ENCODE measurements at places on chromosomes 13 and 19. TPM values are rescaled to one million over a fixed set of nuclear protein-coding genes. Genes with fewer than 3 reads are reported as not detected.

DNA sequence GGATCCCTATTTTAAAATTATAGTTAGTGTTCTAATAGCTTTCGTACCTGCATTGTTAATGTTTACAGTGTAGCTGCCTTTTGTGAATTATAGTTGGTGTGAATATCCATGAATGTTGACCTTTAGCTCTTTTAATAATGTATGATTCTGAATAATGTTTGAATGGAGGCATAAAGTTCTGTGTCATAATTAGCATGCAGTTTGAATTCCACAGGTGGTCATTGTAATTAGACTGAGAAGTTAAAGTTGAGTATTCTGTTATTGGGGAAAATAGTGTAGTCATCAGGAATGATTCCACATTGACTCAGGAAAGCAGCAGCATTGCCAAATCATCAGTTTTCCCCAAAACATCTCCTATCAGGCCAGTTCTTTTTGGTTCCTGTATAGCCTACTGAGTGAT lies 12.1 kb downstream of the GPR18 start:
- DNase-seq, result no peak

The SHANK1 gene
- polyA plus RNA-seq, result 2.3 TPM

The ZNF667 gene
- polyA plus RNA-seq, result 1.3 TPM

- no peak for DNase-seq
These were observed 333.5 kb downstream of the DCT start for GRCh38 chr13:94145966-94146365.

GRCh38 chr19:347946-348861 lies 3.6 kb upstream of the MIER2 start:
- no peak for DNase-seq

The NXNL1 gene
- polyA plus RNA-seq, result not detected

DNA sequence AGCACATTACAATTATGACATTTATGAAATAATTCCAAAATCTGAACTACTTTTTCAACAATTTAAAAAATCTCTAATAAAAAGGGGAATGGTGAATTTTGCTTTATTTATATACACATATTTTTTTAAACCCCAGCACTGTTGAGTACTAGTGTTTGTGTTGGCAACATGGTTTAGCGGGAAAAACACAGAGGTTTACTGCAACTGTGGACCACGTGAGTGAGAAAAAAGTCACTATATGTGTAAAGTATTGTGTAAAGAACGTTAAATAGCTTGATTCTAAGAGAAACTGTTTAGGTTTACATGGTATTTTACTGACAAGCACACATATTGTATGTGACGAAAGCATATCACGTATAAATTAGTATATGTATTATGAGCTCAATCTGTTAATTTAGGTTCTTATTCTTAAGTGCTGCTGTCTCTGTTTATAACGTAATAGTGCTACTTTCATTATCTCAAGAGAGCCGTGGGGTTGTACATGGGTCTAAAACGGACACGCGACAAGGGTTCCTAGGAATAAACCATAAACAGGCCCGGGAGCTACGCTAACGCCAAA lies 617 bp downstream of the SKA3 start:
- DNase-seq, result peak; percentile 32

The GRK1 gene
- not detected for polyA plus RNA-seq

The SMIM44 gene
- not detected for polyA plus RNA-seq

The ZNF579 gene
- 4.2 TPM for polyA plus RNA-seq

DNA sequence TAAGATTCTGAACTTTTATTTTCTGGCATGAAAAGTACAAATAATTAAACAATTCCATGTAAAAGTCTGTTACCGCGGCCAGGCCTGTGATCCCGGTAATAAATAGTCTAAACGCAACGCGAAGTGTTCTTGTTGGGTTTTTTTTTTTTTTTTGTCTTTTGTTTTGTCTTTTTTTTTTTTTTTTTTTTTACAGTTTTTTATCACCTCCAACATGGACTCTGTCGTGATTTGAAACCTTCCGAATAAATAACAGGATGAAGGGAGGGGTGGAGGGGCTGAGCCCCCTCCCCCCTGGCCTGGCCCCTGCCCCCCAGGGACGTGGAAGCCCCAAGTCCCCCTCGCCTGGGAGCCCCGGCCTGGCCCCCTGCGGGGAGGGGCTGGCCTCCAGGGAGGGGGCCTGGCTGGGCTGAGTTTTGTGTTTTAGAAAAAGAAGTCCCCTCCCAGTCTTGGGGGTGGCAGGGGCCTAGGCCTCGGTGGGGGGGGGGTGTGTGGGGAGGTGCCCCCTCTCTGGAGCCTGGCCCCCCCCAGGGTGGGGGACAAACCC lies 16.0 kb downstream of the PRKCSH start:
- DNase-seq, result no peak

DNA sequence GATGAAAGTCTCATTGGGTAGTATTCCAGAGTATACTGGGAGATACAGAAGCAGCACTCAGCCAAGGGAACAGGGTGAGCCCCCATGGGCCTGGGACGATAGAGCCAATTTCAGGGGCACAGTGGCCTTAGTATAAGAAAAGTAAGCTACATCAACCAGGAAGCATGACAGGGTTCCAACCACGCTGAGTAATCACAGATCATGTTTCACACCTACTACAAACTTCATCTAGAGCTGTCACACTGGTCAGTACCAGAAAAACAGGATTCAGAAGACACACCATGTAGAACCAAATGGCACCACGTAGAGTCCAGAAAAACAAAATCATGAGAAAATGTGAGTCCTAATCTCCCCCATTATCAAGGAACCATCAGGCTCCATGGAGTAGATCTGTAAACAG lies 1292.4 kb upstream of the MIR17HG start:
- DNase-seq, result peak; percentile 8

The ALKBH6 gene
- 21.0 TPM for polyA plus RNA-seq

The DCT gene
- polyA plus RNA-seq, result not detected

DNA sequence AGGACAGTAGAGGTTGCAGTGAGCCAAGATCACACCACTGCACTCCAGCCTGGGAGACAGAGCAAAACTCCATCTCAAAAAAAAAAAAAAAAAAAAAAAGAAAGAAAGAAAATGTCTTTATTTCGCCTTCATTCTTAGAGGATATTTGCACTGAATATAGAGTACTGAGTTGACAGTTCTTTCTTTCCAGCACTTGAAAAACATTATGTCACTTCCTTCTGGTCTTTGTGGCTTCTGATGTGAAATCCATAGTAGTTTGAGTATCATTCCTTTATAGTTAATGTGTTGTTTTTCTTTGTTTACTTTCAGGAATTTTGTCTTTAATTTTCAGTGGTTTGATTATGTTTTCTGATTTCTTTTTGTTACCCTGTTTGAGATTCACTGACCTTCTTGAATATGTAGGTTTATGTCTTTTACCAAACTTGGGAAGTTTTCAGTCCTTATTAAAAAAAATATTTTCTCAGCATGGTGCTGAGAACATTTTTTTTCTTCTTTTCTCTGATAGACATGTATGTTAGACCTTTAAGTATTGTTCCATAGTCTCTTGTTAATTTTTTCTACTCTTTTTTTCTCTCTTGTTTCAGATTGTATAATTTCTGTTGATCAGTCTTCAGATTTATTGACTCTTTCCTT lies 50.1 kb downstream of the PCCA start:
- peak; percentile 23 for DNase-seq

DNA sequence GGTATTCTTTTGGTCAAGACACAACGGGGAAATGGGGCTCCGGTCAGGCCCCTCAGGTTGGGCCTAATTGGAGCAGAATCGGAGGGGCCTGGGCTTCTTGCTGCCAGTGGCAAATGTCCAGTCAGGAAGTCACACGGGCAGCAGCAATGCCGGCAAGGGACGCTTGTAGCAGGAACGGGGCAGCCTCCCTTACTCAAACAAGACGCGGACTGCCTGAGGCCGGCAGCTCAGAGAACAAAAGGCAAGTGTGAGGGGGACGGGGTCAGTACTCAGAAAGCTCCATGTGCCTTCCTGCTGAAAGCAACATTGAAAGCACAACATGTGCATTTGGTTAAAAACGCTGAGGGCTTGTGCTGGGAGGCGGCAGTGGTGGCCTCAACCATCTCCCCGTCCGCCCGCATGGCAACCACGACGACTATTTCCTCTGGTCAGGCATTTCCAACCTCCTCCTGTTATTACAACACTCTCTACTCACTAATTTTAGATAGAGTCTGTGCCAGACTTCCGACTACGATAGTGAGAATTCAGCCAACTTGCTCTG lies 20.5 kb upstream of the RASA3 start:
- DNase-seq, result peak; percentile 27

- no peak for DNase-seq
These were observed 125.7 kb downstream of the TNFRSF19 start for GRCh38 chr13:23695711-23696464.

GRCh38 chr19:48480183-48480557 lies 11.0 kb downstream of the CYTH2 start:
- peak; percentile 29 for DNase-seq

GRCh38 chr19:33638167-33639034 lies 16.6 kb downstream of the CHST8 start:
- DNase-seq, result no peak

GRCh38 chr13:60798503-60798902 lies 401.5 kb downstream of the TDRD3 start:
- no peak for DNase-seq

GRCh38 chr13:103068836-103069235 lies 2.6 kb upstream of the SLC10A2 start:
- no peak for DNase-seq

The FOXO1 gene
- 1.4 TPM for polyA plus RNA-seq

GRCh38 chr13:39959497-39960144 lies 304.2 kb downstream of the COG6 start:
- DNase-seq, result no peak

The SPACA4 gene
- polyA plus RNA-seq, result not detected

The OR7D2 gene
- 0.02 TPM for polyA plus RNA-seq

- no peak for DNase-seq
These were observed 1.1 kb downstream of the KCTD4 start for GRCh38 chr13:45199711-45200110.

The CYP4F3 gene
- polyA plus RNA-seq, result not detected

The MISP3 gene
- 0.41 TPM for polyA plus RNA-seq

All from fibroblast of lung (primary cell).